Fibroblast of lung (primary cell): ENCODE measurements at places on chromosomes 1 and 21.

DNA sequence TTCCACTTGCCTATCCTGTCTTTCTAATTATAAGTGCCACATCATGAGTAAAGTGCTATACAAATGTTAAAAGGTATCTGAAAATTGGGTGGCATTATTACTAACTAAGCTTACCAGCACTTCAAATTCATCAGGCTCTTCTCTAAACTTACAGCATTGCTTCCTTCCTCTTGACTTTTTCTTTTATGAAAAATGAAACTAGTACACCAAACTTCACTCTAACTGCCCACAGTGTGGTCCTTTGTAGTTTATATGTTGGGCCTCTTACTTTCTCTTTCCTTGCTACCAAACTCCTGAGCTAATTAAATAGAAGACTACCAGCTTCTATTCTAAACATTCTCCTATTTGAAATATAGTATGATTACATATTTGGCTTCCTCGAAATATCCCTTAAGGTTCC is 81.8 kb downstream of the NOTCH2 start:
- DNase-seq = no peak

GRCh38 chr21:45114072-45114471 is 39.7 kb downstream of the ADARB1 start:
- DNase-seq = no peak

DNA sequence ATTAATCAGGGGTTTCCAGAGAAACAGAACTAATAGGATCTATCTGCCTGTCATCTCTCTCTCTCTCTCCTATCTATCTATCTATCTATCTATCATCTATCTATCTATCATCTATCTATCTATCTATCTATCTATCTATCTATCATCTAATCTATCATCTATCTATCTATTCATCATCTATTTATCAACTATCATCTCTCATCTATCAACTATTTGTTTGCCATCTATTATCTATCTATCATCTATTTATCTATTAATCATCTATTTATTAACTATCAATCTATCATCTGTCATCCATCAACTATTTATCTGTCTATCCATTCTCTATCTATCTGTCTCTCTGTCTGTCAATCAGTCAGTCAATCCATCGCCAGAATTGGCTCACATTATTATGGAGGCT is 70.0 kb upstream of the MRPS6 start:
- DNase-seq = no peak

- peak; percentile 84 for DNase-seq
Observed at GRCh38 chr1:3186526-3186921, 117.5 kb downstream of the PRDM16 start.

DNA sequence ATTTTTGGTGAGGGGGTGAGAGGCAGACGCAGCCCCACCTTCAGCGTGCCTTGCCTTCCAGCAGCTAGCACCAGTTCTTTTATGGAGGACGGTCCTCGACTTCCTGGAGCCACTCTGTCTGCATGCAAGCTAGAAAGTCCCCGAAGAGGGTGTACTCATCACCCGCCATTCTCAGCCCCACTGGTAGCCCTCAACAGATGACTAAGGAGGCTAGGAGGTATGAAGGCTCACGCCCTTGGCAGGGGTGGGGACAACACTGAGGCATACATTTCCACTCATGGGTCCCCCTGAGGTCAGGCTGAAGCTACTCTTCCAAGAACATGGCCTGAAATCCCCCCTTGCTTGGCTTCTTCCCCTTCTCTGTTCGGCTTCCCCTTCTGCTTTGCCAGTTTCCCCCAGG is 8.9 kb upstream of the PTPRF start:
- DNase-seq = no peak

- no peak for DNase-seq
Observed at GRCh38 chr1:28058971-28059878, 29.2 kb downstream of the EYA3 start.

DNA sequence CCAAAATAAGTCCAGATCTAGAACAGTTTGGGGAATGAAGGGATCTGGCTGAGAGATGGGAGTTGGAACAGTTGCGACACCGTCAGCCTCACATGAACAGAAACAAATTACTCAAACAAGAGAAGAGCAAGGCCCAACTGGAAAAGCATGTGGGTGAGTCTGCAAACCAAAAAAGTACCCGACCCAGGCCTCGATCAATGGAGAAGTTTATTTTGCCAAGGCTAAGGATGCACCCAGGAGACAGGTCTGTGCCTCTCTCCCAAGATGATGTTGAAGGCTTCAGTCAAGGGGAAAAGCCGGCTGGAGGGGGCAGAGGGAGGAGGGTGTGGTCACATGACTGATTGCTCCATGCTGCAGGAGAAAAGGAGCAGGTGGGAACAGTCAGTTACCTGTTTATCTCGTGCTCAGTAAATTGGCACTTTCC is 42.3 kb downstream of the KRTAP10-1 start:
- peak; percentile 5 for DNase-seq

DNA sequence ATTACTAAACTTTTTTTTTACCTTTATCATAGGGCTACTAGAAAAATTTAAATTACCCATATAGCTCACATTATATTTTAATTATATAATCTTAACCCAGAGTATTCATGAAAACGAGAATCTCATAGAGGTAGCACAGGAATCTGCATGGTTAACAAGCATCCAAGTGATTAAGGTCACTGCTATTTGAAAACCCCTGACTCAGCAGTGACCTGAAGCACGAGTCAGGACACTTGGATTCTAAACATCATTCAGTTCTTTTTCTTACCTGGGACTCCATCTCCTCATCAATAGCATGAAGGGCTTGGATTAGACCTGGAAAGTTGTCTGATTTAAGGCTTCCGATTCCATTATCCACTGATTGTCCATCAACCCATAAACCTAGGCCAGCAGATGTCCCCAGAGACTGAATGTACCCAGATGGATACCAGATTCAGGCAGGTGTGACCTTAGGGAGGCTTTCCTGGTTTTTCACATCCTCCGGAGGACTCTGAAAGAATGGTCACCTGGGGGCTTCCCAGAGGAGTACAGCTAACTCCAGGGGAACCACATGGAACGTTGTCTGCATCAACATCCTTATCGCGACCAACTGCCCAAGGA is 174.3 kb downstream of the SETD4 start:
- DNase-seq = no peak
